ENCODE measurements at places on chromosomes 12 and 14. TPM values are rescaled to one million over a fixed set of nuclear protein-coding genes. Genes with fewer than 3 reads are reported as not detected.
A peak's percentile ranks its signal among the peaks of the same experiment; 100 is the strongest.

GRCh38 chr14:102590667-102591099 is 1.8 kb upstream of the RCOR1 start:
- DNase-seq: no peak

DNA sequence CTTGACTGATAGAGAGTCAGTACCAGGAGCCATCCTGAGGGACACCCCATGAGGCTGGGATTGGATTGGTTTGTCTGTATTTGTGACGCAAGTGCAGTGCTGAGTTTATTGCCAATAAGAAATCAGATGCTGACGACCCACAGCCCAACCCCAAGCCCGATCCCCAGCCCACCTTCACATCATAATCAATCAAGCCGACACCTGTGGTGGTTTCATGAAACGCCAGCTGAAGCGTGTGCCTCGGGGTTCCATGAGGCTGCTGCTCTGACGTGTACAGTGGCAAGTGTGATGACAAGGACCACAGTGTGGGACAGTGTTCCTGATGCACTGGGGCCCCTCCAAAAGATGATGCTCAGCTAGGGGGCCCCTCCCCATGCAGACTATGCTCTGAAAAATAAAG is 62.1 kb upstream of the C14orf180 start:
- DNase-seq: no peak

- no peak for DNase-seq
These were observed 5.2 kb upstream of the RIMKLB start for GRCh38 chr12:8692573-8692972.

DNA sequence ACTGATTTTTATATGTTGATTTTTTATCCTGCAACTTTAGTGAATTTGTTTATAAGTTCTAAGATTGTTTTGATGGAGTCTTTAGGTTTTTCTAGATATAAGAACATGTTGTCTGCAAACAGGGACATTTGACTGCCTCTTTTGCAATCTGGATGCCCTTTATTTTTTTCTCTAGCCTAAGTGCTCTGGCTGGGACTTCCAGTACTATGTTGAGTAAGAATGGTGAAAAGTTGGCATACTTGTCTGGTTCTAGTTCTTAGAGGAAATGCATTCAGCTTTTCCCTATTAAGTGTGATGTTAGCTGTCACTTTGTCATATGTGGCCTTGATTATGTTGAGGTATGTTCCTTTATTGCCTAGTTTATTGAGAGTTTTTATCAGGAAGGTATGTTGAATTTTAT is 68.1 kb downstream of the ERC1 start:
- DNase-seq: no peak

GRCh38 chr14:55756078-55756477 is 176.1 kb downstream of the KTN1 start:
- DNase-seq: no peak

DNA sequence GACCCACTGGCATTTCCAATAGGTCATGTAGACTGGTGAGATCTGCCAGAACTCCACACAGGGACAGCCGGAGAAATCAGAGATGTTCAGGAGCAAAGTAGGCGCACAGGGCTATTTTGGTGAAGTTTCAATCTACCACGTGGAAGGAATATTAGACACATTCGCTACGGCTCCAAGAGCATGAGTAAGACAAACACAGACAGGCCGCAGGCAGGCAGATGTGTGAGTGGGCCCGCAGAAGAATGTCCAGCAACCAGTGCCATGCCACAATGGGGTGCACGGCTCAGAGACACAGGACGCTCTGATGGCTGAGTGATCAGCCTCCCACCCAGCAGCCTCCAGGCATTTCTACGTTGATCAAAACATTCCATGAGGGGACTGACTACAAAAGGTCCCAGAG is 10.4 kb downstream of the SLC15A4 start:
- no peak for DNase-seq

DNA sequence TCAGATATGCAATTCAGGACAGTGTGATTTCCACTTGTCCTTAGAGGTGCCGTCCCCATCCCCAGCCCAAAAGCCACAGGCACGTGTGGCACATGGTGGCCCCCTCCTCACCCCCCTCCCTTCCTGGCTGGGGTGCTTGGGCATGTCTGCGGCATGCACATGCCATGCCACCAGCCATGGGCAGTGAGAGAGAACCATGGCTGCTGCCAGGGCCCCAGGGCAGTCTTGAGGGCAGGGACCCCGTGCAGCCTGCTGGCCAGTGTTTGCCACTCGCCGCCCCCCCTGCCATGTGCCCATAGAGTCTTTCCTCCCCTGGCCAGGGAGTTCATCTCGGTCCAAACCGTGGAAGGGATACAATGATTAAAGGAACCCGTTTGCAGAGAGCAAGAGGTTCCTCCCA is 41.5 kb downstream of the TNFAIP2 start:
- DNase-seq: no peak

GRCh38 chr12:88866881-88867280 is 286.6 kb upstream of the KITLG start:
- no peak for DNase-seq

DNA sequence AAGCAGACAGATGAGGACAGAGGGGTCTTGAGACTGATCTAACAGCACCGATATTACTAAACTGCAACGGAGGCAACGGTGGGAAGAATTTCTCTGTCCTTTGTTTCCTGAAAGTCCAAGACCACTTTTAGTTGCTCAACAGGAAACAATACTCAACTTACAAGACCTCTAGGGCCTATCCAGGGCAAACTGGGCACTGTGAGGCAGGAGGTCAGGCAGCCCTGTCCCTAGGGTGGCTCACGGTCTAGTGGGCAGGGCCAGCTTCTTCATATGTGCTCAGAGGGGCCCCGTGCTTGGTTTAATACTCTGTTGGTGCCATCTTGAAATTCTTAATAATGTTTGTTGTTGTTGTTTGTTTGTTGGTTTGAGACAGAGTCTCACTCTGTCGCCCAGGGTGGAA is 14.2 kb downstream of the SSH1 start:
- DNase-seq: no peak

DNA sequence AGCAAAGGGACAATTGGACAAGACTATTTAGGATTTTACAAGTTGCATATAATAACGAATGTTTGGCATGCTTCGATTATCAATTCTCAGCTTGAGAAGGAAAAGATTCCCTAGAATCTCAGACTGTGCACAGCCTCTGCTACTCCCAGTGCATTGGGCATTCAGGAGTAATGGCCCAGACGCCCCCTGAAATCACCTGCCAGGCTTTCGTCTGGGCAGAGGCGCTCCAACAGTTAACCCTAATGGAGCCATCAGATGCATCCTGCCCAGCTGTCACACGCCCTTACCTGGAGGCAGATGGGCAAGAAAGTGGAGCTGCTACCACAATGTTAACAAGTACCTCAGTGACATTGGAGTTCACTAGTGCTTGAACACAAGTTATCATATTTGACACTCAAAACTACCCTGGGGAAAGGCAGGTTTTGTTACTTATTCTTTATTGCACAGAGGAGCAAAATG is 927 bp upstream of the LRP6 start:
- no peak for DNase-seq

DNA sequence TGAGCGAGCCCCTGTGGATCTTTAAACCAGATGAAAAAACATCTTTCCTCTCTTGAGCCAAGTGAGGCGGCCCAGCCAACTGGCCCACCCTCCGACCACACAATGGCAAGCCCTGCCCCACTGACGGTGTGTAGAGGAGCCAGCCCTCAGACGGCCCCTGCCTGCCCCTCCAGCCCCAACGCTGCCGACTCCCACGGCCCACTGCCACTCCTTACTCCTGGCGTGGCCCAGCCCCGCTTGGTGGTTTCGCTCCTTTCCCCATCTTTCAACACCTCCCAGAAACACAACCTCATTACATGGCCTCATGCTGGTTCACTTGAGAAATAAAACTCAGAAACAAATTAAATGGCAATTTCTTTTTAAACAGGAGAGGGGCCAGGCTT is 80.6 kb upstream of the DICER1 start:
- no peak for DNase-seq

DNA sequence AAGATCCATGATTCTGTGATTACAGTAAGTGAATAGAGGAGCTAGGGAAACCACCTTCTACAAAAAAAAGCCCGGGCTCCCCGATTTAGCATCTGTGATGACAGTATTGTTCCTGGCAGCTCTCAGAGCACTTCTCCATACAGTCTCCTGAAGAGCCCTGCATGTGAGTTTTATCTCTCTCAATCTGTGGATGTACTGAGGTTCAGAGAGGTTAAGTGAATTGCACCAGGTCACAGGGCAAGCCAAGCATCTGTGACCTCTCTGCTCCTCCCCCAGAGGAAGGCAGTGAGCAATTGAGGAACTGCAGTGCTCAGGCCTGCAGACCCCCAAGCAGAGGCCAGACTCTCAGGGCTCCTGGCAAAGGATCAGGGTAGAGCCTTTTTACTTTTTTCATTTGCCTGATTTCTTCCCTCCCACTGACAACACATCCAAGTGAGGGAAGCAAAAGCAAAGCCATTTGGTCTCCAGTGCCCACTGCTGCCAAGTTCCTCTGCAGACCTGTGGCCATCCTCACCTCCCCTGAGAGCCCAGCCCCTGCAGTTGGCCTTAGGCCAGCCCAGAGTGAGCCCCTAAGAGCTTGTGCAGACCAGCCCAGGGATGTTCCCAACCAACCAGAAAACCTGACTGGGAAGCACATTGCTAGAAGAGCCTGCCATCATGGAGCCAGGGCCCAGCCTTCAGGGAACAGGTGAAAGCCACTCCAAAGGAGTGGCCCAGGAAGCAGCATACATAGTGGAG is 47.6 kb upstream of the PNMA1 start:
- no peak for DNase-seq

DNA sequence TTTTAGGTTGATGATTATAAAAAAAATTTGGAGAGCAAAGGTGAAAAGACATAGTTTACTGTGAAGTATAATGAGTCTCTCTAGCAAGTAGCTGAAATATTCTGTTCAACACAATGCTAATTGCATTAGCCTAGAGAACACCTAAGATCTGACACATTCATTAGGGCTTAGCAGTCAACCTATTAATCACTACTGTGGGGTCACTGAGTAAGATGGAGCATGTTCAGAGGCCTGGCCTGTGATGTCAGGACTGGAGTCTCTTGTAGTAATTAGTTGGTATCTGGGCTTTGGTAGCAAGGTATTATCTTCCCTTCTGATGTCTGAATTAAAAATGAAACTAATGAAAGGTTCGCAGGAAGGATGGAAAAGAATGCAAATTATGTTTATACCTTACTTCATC is 112.7 kb downstream of the SLC16A7 start:
- no peak for DNase-seq

- DNase-seq: no peak
These were observed 497.6 kb downstream of the APAF1 start for GRCh38 chr12:99142651-99143050.

- no peak for DNase-seq
These were observed 1.7 kb downstream of the HNF1A start for GRCh38 chr12:120979862-120980696.

- no peak for DNase-seq
These were observed 108.5 kb upstream of the FKBP4 start for GRCh38 chr12:2686280-2686646.

- no peak for DNase-seq
These were observed 290.7 kb downstream of the ALG10B start for GRCh38 chr12:38607295-38607694.

- DNase-seq: peak; percentile 14
These were observed 1.4 kb downstream of the HMGA2 start for GRCh38 chr12:65825507-65826352.

DNA sequence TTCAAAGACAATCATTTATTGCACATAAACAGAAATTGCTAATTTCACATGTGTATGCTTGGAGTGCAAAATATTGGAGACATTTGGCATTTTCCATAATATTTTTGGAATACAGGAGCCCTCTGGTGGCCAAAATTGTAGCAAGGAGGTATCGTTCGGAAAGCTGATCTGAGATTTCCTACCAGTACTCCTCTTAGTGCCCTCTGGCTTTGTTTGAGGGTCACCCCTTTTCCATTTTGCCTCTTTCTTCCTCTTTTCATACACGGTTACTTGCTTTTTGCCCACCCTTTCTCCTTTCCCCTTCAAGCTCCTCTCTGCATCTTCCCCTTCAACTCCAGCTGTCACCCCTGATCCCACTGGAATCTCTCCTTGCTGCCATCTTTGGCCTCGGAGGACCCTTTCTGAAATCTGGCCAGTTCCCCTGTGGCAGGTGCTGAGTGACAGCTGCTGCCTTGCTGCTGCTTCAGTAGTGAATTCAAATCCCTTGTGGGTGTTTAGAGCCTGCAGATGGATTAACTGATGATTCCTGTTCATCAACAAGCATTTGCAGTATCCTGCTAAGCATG is 164.6 kb upstream of the PARP11 start:
- no peak for DNase-seq

GRCh38 chr14:89164168-89165073 is 252.6 kb downstream of the FOXN3 start:
- DNase-seq: no peak

DNA sequence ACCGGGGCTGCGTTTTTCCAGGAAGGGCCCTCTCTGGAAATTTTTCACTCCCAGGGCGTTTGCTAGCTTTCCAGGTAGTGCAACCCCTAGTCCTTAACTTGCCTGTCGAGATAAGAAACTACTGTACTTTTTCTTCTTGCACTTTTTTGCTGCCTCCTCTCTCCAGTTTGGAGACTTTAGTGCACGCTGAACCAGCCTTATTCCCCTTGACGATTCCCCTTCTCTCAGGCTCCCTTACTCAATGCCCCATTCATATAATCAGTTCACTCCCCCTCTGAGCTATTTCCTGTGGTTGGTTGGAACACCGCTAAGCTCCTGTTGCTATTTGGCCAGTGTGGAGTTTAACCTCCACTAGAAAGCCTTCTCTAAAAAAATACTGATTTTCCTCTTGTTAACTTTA is 682 bp downstream of the CREBL2 start:
- no peak for DNase-seq

GRCh38 chr14:89025561-89026236 is 201.2 kb downstream of the TTC8 start:
- no peak for DNase-seq

GRCh38 chr12:112234303-112234702 is 108.9 kb downstream of the TRAFD1 start:
- no peak for DNase-seq

GRCh38 chr12:124352839-124353238 is 57.9 kb downstream of the RFLNA start:
- DNase-seq: no peak

DNA sequence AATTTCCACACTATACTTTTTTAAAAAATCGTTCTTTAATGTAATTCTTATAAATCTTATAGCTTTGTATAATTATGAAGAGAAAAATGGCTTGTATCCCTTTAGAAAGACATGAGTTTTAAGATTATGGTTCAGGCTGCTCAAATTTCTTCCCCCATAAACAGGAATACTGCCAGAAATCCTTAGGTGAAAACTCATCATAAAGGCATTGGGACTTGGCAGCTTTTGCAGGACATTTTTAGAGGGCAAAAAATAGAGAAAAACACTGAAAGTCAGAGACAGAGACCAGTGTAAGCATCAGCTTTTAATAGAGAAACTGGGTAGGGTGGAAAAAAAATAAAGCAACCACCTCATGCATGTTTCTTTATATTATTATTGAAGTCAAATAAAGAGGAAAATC is 29.1 kb downstream of the LRRK2 start:
- no peak for DNase-seq

Gene PIP4K2C
- total RNA-seq: 17.1 TPM

Gene COX8C
- total RNA-seq: not detected

Gene RFX4
- not detected for total RNA-seq

Gene LMNTD1
- total RNA-seq: not detected

Gene TRIAP1
- 64.6 TPM for total RNA-seq

Gene FAM181A
- total RNA-seq: not detected
